Myocyte (in vitro differentiated cells): ENCODE measurements at places on chromosomes 3 and 15. TPM values are rescaled to one million over a fixed set of nuclear protein-coding genes. Genes with fewer than 3 reads are reported as not detected.

Gene OR4F6
- total RNA-seq, result not detected in 2 replicates

Gene CORO2B
- total RNA-seq, result 1.7 and 3.2 TPM in 2 replicates

Gene RAB27A
- total RNA-seq, result 0.94 and 1.9 TPM in 2 replicates

Gene LDHAL6B
- not detected in 2 replicates for total RNA-seq

Gene SIDT1
- 0.24 TPM in 1 of 2 replicates, not detected in the other for total RNA-seq

Gene EXD1
- not detected in 2 replicates for total RNA-seq

Gene MKRN3
- total RNA-seq, result 10.1 and 10.6 TPM in 2 replicates

Gene KBTBD13
- 0.13 TPM in 1 of 2 replicates, not detected in the other for total RNA-seq

Gene DNAJB11
- 109 and 188 TPM in 2 replicates for total RNA-seq

Gene LMAN1L
- not detected in 2 replicates for total RNA-seq

Gene RUBCN
- 24.5 and 25.7 TPM in 2 replicates for total RNA-seq

Gene HYAL1
- total RNA-seq, result 0.26 and 0.56 TPM in 2 replicates

Gene ZBED2
- not detected in 2 replicates for total RNA-seq

GRCh38 chr3:112360561-112360960 is 27.6 kb downstream of the CD200 start:
- DNase-seq, result no peak

- DNase-seq, result no peak
Observed at GRCh38 chr3:161540594-161540993, 44.0 kb downstream of the OTOL1 start.

GRCh38 chr15:42080186-42080918 is 14.0 kb downstream of the PLA2G4D start:
- no peak for DNase-seq

GRCh38 chr3:66083784-66084213 is 45.1 kb upstream of the MAGI1 start:
- no peak for DNase-seq

DNA sequence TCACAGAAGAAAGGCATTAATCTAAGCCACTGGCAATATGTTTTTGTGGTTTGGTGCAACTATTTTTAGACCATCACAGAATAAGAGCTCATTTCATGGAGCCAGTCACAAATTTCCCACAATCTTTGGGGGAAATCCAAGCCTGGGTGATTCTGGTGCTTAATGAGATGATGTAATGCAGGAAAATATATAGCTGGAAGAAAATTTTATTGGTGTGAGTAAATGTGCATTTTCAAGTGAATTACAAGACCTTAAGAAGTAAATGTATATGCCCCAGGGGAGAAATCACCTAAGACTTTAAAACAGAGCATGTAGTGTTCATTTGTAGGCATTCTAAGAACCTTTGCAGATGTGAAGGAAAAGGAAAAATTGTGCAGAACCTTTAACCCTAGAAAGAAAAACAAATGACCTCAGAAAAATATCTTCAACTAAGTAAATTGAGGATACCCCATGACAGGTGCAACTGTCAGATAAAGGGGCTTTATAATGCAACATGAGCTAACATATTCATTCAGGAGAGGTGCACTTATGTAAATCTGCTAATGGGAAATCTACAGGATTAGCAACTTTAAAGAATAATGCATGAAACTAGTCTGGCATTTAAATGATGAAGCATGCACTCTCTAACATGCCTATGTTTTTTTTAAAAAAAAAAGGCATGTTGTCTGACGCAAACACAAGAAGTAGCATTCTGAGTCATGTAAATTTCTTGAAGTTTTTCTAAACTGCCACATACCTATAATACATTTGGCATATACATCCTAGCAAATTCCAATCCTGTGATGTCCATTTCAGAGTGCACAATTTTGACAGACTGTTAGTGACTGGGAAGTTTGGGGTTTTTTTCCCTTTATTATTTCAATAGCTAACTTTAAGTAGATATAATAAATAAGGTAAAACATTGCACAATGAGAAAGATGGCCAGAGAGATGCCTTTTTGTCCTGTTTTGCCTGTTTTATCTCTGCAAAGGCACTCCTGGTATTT is 105.1 kb downstream of the MEX3B start:
- peak; percentile 68 for DNase-seq

DNA sequence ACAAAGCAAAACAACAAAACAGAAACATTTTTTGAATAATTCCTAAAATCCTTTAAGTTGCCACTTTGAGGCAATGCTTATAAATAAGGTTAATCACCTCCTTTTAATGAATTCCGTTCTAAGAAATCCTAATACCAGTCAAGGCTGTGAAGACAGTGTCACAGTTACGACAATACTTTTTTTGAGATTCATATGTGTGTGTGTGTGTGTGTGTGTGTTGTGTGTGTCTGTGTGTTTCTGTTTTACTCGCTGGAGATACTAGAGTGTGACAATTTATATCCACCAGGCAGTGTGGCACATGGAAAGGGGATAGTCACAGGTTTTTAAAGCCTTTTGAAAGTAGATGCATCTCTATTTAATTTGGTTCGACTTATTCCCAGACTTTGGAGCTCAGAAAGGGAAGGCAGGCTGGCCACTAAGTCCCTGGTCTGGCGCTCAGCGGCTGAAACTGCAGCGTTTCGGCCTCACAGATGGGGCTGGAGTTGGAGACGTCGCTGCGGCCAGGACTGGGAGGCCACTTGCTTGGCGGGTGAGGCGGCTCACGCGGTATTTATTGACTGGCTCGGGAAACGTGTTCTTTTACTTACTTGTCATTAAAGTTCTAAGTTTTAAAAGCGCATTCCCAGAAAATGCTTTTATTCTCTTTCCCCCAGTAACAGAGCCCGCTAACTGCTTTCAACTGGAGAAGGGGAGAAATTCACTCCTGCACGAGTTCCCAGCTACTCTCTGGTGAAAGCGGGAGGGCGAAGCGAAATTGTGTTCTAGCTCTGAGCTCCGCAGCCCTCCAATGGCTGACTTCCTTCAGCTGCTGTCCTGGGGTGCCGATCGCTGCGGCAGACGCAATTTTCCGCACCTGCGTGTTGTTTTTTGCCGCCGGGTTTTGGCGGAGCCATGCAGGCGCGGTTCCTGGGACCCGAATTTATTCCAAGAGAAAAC is 13.7 kb downstream of the ZIC1 start:
- no peak for DNase-seq

- DNase-seq, result peak; percentile 53
Observed at GRCh38 chr15:101242160-101242998, 9.5 kb downstream of the CHSY1 start.

GRCh38 chr3:138314751-138315150 is 14.9 kb downstream of the NME9 start:
- no peak for DNase-seq

GRCh38 chr3:130946882-130947281 is 53.0 kb downstream of the ATP2C1 start:
- no peak for DNase-seq

DNA sequence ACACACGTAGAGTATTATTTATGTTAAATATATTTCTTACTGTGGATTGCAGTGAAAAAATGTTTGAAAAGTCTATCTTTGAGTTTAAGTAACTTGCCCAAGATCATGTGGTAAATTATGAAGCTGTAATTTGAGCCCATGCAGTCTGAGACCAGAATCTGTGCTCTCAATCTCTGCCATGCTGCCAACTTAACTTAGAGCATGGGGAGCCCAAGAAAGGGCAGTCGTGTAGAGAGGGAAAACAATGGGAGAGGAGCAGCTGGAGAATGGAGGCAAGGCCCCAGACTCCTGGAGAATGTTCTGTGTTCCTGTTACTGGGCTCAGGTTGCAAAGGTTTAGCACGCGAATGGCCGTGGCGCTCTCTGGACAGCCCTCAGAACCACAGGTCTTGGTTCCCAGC is 311.6 kb upstream of the RASGRP1 start:
- DNase-seq, result peak; percentile 59

DNA sequence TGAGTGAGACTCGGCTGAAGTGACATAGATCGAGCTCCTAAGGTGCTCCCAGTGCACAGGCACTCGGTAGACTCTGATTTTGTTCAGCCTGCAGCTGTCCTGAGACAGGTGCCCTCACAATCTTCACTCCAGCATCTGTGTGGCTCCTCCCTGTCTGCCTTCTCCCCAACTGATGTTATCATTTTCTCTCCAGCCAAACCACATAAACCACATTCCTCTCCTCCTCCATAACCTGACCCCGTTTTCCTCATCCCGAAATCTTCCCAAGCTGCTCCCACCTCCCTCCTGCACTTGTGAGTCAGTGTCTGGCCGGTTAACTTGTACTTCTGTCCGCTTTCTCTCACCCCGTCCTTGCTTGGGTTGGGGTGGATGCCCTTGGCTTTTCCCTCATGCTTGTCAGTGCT is 93.3 kb upstream of the HACD2 start:
- peak; percentile 96 for DNase-seq

DNA sequence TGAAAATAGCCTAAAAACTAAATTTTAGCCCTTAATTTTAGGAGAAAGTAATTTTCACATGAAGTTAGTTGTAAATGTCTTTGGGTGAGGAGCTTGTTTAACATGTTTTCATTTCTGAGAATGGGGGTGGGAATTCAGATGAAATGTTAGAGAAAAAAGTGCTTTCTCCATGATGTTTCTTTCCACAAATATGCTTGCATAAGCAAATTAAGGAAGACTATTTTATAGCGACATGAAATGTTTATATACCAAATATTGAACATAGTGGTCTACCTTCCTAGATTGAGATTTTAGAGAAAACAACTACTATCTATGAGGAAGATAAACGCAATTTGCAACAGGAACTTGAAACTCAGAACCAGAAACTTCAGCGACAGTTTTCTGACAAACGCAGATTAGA is 13.0 kb upstream of the RPLP1 start:
- no peak for DNase-seq

GRCh38 chr3:143445118-143445517 is 325.5 kb downstream of the CHST2 start:
- no peak for DNase-seq

- DNase-seq, result no peak
Observed at GRCh38 chr3:141114816-141115460, 63.8 kb downstream of the SPSB4 start.

- no peak for DNase-seq
Observed at GRCh38 chr3:67515778-67516177, 138.6 kb downstream of the SUCLG2 start.

DNA sequence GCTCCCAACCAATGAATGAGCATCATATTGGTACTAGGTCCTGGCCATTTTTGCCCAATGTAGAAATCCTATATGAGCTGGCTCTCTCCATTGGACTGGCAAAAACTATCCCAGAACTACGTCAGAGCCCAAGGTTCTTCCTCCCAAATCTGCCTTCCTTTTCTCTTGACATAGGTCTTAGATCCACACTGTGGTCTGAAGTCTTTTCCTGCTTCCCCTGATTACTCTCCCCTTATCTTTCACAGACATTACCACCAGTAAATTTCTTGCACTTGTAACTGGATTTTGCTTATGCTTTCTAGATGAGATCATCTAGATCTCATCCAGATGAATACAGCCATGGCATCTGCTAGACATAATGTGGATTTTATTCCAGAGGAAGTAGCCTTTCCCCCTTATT is 141.2 kb upstream of the GADL1 start:
- no peak for DNase-seq

- no peak for DNase-seq
Observed at GRCh38 chr15:24718289-24719082, 42.9 kb downstream of the NPAP1 start.

DNA sequence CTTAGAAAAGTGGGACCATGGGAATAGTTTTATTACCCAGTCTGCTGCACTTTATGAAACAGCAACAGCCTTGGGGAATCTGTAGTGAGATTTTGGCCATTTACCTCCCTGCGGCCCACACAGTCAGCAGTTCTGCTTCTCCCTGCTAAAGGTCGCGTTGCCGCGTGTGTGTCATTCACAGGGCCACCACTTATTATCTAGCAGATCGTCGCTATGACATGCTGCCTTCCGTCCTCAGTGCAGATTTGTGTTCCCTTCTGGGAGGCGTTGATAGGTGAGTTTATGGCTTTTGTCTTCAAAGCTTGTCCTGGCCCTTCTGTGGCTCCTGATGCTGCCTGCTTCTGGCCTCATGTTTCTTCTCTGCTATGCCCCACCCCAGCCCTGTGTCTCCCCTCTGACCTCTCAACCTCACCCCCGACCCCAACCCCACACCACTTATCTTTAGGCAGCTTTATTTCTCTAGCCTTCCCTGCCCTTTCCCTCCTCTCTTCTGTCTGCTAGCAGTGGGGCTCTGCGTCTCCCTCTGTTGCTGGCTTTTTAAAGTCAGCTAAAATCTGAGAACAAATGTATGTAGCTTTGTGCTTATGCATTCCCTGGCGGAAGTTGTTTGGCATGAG is 30.1 kb downstream of the DIS3L start:
- DNase-seq, result no peak

GRCh38 chr15:40498418-40498817 is 27.6 kb downstream of the CHST14 start:
- DNase-seq, result peak; percentile 33

GRCh38 chr3:46705751-46706552 is 4.8 kb downstream of the TMIE start:
- DNase-seq, result peak; percentile 52

DNA sequence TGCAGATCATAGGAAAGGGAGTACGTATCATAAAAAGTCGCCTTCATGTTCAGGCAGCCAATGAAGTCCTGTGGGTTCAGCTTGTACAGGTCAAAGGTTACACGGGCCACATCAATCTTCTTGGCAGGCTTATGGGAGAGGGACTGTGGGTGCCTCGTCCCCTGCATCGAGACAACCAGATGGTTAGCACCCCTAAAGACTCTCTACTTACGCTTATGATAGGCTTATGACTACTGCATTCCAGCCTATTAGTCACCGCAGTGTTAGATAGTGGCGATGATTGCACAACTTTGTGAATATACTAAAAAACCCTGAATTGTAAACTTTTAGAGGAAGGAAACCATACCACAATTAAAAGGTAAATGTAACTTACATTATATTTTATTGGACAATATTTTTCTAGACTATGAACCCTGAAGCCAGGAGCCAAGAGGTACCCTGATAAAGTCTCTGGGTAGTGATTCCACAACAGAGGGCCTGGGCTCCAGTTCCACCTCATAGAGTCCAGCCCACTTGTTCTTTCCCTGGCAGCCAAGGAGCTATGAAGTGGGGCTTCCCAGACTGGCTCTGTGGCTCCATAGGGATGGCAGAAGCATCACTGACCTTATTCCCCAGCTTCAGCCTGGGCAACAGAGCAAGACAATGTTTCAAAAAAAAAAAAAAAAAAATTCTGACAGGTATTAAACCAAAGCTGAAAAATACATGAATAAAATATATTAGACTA is 2.5 kb upstream of the FANCD2 start:
- DNase-seq, result no peak

- no peak for DNase-seq
Observed at GRCh38 chr3:72154391-72155335, 369.7 kb upstream of the PROK2 start.

DNA sequence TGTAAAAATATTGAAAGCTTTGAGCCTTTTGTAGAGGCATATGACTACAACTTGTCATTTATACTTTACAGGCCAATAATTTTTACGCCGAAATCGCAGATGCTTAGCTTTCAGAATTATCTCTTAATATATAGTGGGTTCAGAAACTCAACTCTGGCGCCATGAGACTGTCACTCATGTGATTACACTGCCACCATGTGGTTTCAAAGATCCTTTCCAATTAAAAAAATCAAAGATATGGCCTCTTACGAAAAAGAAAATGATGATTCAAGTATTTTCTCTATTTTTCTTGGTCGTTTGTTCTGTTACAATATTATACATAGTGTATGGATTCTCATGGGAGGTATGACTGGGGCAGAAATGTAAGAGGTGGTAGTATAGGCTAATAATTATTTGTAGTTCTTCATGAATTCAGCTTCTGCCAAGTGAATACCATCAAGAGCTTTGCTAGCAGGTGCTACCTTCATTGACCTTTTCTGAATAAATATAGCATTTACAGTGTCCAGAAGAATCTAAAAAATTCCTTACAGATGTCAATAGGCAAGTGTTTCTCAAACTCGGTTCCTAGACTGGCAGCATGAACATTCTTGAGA is 751.7 kb upstream of the GOLIM4 start:
- DNase-seq, result peak; percentile 59
